ENCODE measurements at places on chromosomes 16 and 17. TPM values are rescaled to one million over a fixed set of nuclear protein-coding genes. Genes with fewer than 3 reads are reported as not detected.

PRKCB gene
- total RNA-seq, result 82.6 TPM

DNA sequence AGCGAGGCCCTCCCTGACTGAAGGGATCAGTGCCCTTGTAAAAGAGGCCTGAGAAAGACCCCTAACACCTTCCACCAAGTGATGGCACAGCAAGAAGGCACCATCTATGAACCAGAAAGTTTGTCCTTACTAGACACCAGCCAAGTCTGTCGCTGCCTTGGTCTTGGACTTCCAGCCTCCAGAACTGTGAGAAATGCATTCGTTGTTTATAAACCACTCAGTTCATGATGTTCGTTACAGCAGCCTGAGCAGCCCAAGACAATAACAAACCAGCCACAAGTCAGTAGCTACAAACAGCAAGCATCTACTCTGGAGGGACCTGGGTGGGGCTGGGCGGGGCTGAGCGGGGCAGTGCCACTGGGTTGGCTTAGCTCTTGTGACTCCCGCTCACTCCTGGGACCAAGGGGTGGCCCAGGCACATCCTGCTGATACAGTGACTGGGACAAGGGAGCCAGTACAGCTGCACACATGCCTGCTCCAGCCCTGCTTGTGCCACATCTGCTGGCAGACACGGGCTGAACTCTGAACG, 234.9 kb downstream of the IRF8 start:
- no peak for DNase-seq

DNA sequence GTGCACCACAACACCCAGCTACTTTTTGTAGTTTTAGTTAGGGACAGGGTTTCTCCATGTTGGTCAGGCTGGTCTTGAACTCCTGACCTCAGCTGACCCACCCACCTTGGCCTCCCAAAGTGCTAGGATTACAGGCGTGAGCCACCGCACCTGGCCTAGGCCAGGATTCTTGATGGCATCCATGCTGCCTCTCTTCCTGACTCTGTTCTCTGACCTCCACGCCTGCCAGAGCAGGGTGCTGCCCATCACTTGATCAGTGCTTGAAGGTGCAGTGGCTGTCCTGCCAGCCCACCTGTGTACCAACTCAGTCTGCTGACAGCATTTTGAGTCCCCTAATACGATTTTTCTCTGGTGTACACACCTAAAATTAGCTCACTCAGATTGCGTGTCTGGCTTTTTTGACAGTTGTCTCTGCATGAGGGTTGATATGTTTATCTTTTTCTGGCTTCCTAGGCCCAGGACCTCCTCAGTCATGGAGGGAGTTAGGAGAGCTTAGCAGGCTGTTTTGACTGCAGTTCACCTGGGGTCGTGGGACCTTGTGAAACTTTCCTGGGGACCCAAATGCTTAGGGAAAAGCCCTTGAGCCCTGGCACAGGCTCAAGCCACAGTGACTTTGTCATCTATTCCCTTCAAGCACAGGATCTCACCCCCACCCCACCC, 5.9 kb downstream of the HAS3 start:
- DNase-seq, result no peak

GRCh38 chr16:64102654-64103053, 1019.2 kb downstream of the CDH11 start:
- no peak for DNase-seq

CES5A gene
- not detected for total RNA-seq

GRCh38 chr17:62745806-62746205, 62.3 kb downstream of the MARCHF10 start:
- no peak for DNase-seq

C16orf96 gene
- total RNA-seq, result 0.20 TPM

- DNase-seq, result no peak
These were observed 1031.5 kb downstream of the CDH11 start for GRCh38 chr16:64090327-64090726.

KRTAP9-2 gene
- not detected for total RNA-seq

FOXL1 gene
- not detected for total RNA-seq

CDH13 gene
- not detected for total RNA-seq

DNA sequence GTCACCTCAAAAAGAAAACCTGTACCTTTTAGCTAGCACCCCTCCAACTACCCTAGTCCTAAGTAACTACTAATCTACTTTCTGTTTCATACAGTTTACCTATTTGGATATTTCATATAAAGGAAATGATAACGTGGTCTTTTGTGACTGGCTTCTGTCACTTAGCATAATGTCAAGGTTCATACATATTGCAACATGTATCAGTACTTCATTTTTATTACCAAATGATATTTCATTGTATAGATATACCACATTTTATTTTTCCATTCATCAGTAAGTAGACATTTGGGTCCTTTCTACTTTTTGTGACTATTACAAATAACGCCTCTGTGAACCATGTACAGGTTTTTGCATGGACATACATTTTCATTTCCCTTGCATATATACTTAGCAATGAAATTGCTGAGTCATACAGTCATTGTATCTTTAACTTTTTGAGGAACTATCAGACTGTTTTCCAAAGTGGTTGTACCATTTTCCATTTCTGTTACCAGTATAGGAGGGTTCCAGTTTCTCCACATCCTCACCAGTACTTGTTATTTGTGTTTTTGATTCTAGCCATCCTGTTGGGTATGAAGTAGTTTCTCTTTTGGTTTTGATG, 23.7 kb downstream of the MOSMO start:
- DNase-seq, result no peak

GRCh38 chr17:17112628-17113200, 70.5 kb downstream of the MPRIP start:
- no peak for DNase-seq

DNA sequence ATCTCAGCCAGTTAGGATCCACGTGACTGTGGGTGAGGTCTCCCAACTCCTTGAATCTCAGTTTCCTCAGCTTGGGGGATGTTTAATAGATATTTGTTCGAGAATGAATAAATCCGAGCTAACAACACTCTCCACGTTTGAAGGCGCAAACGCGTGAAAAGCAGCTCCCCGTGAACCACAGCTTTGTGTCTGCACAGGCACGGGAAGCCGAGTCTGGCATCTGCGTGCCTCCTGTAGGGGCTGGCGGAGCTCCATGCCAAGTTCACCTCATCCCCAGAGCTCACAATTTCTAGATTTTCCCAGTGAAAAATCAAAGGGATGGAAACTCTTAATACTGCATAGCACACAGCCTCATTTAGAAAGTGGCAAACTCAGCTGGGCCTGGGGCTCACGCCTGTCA, 14.3 kb downstream of the SGSH start:
- DNase-seq, result no peak

DNA sequence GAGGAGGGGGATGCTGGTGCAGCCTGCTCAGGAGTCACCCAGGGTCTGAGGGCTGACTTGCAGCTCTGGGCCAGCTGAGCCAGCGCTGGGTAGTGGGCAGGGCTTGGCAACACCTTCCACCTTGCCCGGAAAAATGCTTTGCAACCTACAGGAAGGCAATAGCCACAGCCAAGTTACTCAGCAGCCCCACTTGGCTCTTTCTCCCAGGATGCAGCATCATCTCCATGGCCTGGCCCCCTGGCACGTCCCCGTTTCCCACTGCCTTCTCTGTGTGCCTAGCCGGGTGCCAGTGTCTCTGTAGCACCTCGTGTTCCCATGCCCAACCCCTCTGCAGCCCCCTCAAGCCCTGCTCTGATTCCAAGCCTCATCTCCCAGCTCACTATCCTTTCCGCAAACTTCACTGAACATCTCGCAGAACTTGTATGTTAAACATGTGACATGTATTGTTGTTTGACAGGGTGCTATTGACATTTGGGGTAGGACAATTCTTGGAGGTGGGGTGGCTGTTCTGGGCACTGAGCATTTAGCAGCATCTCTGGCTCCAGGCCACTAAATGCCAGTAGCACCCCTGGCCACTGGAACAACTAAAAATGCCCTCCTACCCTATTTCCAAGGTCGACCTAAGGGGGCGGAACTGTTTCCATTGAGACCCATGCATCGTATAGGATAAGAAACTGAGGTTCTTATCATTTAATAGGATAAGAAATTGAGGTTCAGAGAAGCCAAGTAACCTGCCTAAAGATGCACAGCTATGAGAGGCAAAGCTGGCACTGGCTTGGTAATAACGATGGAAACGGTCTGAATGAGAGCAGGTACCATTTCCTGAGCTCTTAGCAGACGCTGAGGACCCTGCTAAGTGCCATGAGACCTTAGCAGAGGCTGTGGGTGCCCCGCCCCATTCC, 12.2 kb downstream of the DEXI start:
- no peak for DNase-seq

- no peak for DNase-seq
These were observed 23.7 kb downstream of the PIPOX start for GRCh38 chr17:29066606-29067005.

PRAC1 gene
- not detected for total RNA-seq

HS3ST4 gene
- not detected for total RNA-seq
